CD4-positive, alpha-beta T cell (primary cell): ENCODE measurements at places on chromosomes 1 and 21.

DNA sequence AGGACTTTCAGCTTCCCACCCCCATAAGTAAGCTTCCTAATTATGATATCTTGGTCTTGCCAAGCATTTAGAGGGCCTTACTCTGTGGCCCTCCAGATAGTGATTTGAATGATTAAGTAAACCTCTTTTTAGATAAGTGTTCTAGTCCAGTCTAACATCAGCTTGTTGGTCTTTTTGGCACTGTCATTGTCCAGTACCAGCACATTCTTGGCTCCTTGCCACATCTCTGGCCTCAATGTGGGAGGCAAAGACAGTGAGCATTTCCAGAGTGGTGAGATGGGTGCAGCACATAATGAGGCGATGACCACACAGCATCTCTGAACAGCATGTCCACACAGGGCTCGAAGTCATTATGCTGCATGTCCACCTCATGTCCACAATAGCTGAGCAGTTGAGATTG, 6.1 kb downstream of the CAPZA1 start:
- H3K36me3 ChIP-seq, result peaks cover 34% of the 10 kb centered on the region
- H3K4me1 ChIP-seq, result peaks cover 60% of the 10 kb centered on the region
- no peak for DNase-seq
- no peaks in the 10 kb centered on the region for H3K27me3 ChIP-seq
- H3K4me3 ChIP-seq, result no peak overlapping the region

GRCh38 chr1:66693856-66694255, 58.4 kb upstream of the DYNLT5 start:
- no peak overlapping the region for H3K27ac ChIP-seq
- H3K4me3 ChIP-seq, result no peak overlapping the region
- no peaks in the 10 kb centered on the region for H3K36me3 ChIP-seq
- no peak for DNase-seq
- peaks cover 6% of the 10 kb centered on the region for H3K27me3 ChIP-seq
- H3K4me1 ChIP-seq, result no peaks in the 10 kb centered on the region

- no peak for DNase-seq
- no peak overlapping the region for H3K27ac ChIP-seq
- no peaks in the 10 kb centered on the region for H3K36me3 ChIP-seq
- no peak overlapping the region for H3K4me3 ChIP-seq
Measured at GRCh38 chr1:111729271-111729921, 9.8 kb downstream of the INKA2 start.

DNA sequence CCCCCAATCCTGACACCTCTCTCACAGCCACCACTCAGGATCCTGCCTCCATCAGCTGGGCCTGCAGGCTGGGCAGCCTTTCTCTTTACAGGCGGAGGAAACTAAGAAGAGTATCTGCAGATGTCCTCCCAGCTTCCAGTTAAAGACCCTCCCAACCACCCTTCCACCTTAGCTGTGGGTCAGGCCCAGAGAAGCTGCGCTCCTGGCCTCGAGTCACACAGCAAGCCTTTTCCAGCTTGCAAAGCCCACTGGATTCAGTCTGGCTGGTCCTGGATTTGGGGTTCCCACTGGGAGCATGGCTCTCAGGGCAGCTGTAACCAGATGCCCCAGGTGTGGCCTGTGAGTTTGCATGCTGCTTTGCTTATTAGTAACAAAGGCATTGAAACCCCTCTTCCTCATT, 19.9 kb downstream of the KCNQ4 start:
- H3K4me1 ChIP-seq, result peaks cover 22% of the 10 kb centered on the region
- no peaks in the 10 kb centered on the region for H3K27me3 ChIP-seq
- H3K4me3 ChIP-seq, result no peak overlapping the region
- no peak for DNase-seq
- peak overlapping the region; percentile 31 for H3K27ac ChIP-seq
- H3K36me3 ChIP-seq, result no peaks in the 10 kb centered on the region
